DMS 273 treated with DMSO at 0.1 percent for 48 hours (cell line): ENCODE measurements at places on chromosomes 13 and 19.

DNA sequence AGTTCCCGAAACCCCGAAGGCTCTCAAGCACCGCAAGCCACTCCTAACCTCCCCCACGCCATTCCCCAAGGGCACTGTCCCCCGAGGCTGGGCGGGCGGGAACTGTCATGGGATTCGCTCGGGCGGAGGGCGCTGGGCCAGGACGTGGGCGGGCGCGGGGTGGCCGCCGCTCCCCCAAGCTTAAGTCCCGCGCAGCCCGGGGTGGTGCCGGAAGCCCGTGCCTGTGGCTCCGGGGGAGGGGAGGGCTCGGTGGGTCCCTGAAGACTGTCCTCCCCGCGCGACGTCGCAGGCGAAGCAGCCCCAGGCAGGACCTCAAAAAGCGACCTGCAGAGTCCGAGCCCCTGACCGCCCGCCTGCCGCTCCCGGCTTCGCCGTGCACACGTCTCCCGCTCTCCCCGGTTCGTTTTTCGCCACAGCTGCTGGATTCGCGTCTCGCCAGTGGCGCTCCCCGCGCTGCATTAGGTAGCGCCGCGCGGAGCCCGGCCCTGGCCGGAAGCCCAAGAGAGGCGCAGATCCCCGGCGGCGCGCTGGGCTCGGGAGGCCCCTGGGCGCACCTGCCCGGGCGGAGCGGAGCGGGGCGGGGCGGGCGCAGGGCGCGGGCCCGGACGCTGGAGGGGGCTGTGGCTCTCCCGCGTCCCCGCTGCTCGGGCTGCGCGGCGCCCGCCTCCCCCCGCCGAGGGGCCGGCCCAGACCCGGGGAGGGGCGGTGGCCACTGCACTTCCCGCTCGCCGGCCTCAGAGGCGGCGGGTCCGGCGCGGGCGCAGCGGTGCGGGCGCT lies at the start of gene FARP1:
FARP1 (plus strand) TSS at position 715 of the 777 bp plus-strand sequence. CDS start 70,149 bp downstream, outside the sequence.
- DNase-seq: no peak

DNA sequence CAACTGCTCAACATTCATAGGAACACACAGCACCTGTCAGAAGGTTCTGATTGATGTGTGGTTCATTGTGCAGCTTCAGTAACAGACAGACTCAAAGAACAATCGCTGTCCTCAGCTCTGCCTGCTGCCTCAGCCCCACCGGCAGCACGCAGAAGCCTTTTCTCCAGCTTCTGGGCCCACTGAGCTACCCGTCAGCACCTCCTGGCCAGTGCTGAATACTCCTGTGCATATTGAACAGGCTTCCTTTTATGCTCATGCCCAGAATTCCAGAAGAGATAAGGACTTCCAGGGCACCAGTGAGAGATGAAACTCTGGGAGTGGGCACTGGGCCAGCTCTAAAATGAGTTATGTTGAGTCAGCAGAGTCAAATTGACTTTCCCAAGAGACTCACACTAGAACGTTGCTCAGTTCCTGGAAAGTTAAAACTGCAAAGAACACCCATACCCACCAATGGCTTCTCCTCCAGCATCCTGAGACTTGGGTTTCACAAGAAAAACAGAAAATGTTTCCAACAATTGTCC lies 119.3 kb downstream of the COL4A1 start:
- DNase-seq: no peak

- no peak for DNase-seq
Observed at GRCh38 chr19:50629801-50630200, 9.9 kb downstream of the SYT3 start.

- DNase-seq: no peak
Observed at GRCh38 chr13:46624353-46624752, 71.4 kb downstream of the LRCH1 start.

GRCh38 chr13:113528101-113528812 lies 37.7 kb upstream of the DCUN1D2 start:
- DNase-seq: no peak

GRCh38 chr13:83895994-83896580 lies 13.8 kb upstream of the SLITRK1 start:
- no peak for DNase-seq

- peak; percentile 98 for DNase-seq
Observed at GRCh38 chr19:35740423-35741202, 1.6 kb downstream of the IGFLR1 start.

- DNase-seq: no peak
Observed at GRCh38 chr19:29488316-29488715, 37.5 kb upstream of the VSTM2B start.

DNA sequence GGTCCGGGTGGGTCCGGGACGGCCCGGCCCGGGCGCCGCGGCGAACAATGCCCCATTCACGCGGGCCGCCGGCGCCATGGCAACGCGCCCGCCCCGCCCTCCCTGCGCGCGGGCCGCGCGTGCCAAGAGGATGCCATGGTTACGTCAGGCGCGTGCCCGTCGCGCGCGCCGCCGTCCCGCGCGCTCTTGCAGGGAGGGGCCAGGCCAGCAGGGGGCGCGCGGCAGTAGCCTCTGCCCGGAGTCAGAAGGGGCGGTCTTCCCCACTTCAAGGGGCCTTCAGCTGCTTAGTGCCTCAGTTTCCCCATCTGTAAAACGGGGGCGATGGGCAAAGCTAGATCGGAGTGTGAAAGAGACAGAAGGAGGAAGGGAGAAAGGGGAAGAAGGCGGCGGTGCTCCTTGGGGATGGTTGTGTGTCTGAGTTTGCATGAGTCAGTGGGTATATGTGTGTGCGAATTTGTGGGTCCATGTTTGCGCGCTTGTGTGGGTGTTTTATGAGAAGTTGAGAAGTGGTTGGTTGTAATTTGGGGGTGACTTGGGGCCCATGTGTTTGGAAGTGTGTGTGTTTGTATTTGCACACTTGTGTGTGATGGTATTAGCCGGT lies 11.6 kb upstream of the NFIX start:
- no peak for DNase-seq

- DNase-seq: no peak
Observed at GRCh38 chr13:92864584-92865284, 361.9 kb upstream of the GPC6 start.

- DNase-seq: peak; percentile 59
Observed at GRCh38 chr13:71879129-71879535, 12.1 kb upstream of the DACH1 start.

GRCh38 chr19:56732976-56733375 lies 61.4 kb upstream of the ZNF835 start:
- no peak for DNase-seq

DNA sequence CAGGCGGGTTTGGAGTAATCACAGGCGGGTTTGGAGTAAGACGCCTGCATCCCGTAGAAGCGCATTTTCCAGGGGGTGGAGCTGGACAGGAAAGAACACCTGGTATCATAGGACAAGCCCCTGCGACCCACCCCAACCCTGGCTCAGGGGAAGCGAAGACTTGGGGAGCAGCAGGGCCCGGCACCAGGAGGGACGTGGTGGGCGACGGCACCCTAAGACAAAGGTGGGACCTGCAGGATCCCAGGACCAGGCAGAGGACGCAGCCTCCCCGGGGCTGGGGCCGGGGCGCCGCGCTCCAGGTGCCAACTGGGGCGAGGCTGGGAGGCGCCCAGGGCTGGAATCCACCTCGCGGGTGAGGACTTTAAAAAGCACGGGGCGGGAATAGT lies 520 bp downstream of the ZNF600 start:
- no peak for DNase-seq

- no peak for DNase-seq
Observed at GRCh38 chr13:79451500-79451962, 29.4 kb upstream of the NDFIP2 start.

GRCh38 chr13:90246687-90247345 lies 1100.7 kb upstream of the MIR17HG start:
- no peak for DNase-seq

GRCh38 chr13:50122455-50122854 lies 107.2 kb downstream of the KCNRG start:
- no peak for DNase-seq

DNA sequence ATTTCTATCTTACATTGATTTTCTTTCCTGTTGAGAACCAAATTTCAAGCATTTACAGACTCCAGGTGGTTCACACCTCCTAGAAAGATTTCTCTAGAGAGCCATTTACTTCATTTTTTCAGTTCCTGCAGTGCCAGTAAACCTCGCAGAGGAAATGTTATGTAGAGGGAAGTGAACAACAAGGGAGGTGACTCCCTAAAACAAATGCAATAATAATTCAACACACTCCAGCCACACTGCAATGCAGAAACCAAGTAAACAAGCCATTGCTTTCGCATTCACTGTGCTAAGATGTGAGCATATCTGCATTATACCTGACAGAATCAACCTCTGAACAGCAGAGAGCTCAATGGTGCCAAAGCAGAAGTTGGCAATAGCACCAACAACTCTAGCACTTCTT lies 215.1 kb downstream of the RBM26 start:
- DNase-seq: no peak

GRCh38 chr13:31227870-31228269 lies 28.1 kb downstream of the B3GLCT start:
- DNase-seq: no peak

GRCh38 chr19:38210458-38210987 lies 13.5 kb downstream of the DPF1 start:
- no peak for DNase-seq

GRCh38 chr19:35045667-35046300 lies 4.3 kb downstream of the HPN start:
- peak; percentile 24 for DNase-seq

GRCh38 chr13:30354493-30355383 lies 47.4 kb upstream of the KATNAL1 start:
- DNase-seq: no peak

- DNase-seq: no peak
Observed at GRCh38 chr19:5107432-5108122, 138.7 kb downstream of the KDM4B start.

- DNase-seq: no peak
Observed at GRCh38 chr13:62176051-62176450, 760.4 kb upstream of the PCDH20 start.

- no peak for DNase-seq
Observed at GRCh38 chr19:55640043-55640576, 692 bp upstream of the ZNF580 start.

GRCh38 chr13:70430256-70430655 lies 322.0 kb upstream of the KLHL1 start:
- DNase-seq: no peak

DNA sequence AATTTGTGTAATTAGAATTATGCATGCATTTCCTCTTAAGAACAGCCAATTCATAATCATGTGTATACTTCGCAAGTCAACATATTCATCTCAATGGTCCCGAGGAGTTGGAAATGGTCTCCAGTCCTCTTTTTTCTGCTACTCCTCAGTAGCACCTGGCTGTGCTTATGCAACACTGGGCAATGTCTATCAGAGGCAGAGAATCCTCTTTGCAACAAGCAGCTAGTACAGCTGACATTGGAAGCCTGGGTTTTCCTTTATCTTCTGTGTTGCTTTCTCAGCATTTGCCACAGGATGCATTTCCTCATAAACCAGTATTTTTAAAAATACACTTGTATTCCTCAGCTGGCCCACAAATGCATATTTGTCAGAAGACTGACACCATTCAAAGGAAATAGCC lies 405.3 kb upstream of the GPC6 start:
- DNase-seq: no peak

DNA sequence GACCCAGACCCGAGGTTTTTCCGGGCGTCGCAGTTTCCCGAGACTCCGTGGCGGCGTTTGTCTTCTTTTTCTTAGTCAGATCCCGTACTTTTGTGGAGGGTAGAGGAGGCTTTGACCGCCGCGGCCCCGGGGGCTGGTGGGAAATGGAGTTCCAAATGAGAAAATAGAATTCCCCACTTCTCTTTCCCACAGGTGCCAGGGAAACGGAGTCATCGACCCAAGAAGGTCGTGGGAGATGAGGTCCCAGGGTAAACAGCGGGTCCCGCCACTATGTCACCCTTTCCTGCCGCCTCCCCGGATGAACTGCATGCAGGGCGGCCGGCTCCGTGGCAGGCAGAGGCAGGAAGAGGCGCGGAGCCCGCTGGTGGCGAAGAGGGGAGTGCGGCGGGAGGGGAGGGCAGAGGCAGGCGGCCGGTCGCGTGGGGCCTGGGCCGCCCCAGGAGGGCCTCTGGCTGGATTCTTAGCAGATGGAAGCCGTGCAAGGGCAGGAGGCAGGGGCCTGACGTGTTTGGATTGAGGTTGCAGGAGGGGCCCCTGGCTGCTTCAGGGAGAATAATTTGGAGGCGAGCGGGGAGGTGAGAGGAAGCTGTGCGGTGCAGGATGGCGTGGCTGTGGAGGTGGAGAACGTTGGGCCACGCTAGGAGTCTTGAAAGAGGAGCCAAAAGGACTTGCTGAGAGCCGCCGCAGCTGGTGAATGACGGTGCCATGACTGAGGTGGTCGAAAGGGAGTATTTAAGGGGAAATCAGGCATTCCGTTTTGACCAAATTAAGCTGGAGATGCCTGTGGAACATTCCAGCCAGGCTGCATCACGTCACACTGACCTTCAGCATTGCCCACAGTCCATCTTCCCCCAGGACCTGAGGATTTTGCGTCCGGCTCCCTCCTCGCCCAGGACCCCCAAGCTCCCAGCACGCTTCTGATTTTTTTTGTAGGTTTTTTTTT lies 11.7 kb downstream of the CYTH2 start:
- no peak for DNase-seq

- no peak for DNase-seq
Observed at GRCh38 chr13:45196622-45197021, 4.2 kb downstream of the KCTD4 start.

- DNase-seq: no peak
Observed at GRCh38 chr19:35220315-35220921, 8.1 kb downstream of the FAM187B start.

DNA sequence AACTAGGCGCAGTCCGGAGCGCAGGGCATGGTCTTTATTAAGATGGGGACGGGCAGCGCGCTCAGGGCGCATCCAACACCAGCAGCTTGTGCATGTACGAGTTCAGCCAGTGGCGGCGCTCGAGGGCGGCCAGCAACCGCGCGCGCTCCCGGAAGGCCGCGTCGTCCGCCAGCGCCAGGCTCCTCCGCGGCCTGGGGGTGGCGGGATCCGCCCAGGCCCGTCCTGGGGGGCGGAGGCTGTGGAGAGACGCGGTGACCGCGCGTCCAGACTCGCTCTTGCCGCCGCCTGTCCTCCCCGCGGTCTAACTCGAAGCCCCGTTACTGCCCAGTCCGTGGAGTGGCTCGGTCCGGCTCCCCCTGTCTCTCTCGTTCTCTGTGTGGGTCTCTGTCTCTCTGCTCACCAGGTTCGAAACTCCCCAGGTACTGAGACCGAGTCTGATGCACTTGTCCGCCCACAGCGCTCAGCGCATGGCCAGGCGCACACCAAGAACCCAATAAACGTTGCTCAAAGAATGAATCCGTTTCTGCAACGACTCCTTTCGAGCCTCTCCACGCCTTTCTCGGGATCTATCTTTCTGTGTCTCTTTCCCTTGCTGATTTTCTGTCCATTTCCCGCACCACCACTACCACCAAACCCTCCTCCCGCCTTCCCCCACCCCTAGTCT lies 702 bp downstream of the PTH2 start:
- no peak for DNase-seq

- DNase-seq: no peak
Observed at GRCh38 chr19:4342314-4342614, 1.1 kb upstream of the MPND start.
